ENCODE measurements at places on chromosomes 6 and 20. TPM values are rescaled to one million over a fixed set of nuclear protein-coding genes. Genes with fewer than 3 reads are reported as not detected.

AKAP12 gene
- total RNA-seq, result 196 TPM

ADNP gene
- 51.6 TPM for total RNA-seq

PLG gene
- not detected for total RNA-seq

CCDC170 gene
- total RNA-seq, result 0.07 TPM

PPP1R3G gene
- total RNA-seq, result 2.0 TPM

AGER gene
- total RNA-seq, result 1.4 TPM

HSPA1L gene
- total RNA-seq, result 1.4 TPM
